ENCODE measurements at places on chromosomes 4 and X.

DNA sequence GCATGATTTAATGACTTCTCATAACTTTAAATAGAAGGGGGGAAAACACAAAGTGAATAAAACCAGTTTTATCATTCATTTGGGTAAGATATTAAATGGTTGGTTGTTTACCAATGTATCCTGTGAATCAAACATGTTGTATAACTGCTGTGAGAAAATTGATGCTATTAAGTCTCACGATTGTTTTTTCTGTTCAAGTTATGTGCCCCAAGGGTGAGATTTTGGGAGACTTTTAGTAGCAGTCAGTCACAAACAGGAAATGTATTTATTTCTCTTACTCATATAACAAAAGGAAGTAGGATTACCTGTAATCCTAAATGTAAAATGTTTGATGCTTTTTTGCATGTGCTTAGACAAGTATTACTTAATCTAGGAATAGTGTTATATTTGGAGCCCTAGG, 39.2 kb downstream of the MTHFD2L start:
- DNase-seq, result no peak

GRCh38 chrX:107448998-107449835, at the start of gene FRMPD3:
TSS of gene FRMPD3 (plus strand) at chrX:107449652. CDS start at chrX:107526589, 76,937 bp downstream.
- no peak for DNase-seq

DNA sequence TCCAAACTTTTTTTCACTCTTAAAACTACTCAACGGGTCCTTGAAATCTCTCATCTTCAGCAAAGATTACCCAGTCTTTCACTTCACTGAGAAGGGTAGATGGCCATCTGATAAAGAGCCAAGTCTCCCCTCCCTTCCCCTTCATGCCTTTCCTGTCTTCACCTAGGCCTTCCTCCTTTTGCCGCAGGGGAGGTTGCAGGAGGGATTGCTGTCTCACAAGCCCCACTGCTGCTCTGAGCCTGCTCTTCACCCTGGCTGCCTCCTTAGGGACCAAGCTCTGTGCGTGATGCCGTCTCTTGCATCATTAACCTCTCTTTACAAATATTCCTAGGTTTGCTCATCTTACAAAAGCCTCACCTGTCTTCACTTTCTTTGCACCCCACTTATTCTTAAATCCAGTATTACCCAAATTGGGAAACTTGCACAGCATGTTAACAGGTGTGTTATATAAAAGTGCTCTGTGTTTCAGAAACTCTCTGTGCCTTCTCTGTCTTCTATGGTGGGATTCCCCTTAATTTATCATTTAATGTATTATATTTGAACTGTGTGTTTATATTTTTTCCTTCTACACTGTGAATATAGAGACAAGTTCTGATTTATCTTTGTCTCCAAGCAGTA, 3.8 kb downstream of the ZFX start:
- DNase-seq, result no peak

GRCh38 chrX:65871671-65872311, 168.1 kb downstream of the VSIG4 start:
- DNase-seq, result no peak

DNA sequence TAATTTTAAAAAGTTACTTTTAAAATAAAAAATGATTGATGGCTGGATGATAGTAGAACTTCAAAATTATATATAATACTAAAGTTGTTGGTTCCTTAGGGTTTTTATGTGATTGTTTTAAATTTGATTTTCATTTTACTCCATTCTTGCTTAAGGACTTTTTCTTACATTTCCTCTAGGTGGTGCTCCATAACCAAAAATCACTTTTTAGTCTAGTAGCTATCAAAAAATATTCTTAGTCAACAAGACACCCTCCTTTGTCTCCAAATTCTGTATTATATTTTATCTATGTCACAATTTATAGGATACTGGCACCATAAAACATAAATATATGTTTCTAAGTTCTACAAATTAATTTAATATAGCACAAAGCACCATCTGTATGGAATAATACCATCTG, 67.2 kb upstream of the BRWD3 start:
- no peak for DNase-seq

- no peak for DNase-seq
These were observed 80.3 kb downstream of the GPC4 start for GRCh38 chrX:133335027-133335426.

DNA sequence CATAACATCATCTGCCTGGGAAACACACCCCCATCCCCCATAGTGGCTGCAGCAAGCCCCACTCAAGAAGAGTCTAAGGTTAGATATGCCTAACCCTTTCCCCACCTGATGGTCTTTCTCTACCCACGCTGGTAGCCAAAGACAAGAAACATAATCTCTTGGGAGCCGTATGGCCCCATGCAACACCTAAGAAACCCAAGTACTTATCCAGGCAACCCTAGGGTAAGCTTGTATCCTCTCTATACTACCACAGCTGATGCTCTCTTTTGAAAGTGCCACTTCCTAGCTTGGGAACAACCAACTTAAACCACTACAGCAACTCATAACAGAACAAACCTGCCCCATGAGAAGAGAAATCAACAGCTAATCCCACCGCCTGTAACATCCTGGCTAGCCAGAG, 161.1 kb downstream of the MSN start:
- DNase-seq, result no peak

- no peak for DNase-seq
These were observed 56.8 kb downstream of the ANOS1 start for GRCh38 chrX:8675006-8675630.

GRCh38 chr4:159097785-159098184, 5.1 kb upstream of the RAPGEF2 start:
- no peak for DNase-seq

GRCh38 chr4:100022792-100023222, 72.7 kb upstream of the H2AZ1 start:
- no peak for DNase-seq

Measured in stimulated activated CD8-positive, alpha-beta memory T cell treated with anti-CD3 and anti-CD28 coated beads, Interleukin-2, amount 100 ng/mL, for 1 hour (primary cell).